NCI-H2081 (cell line): ENCODE measurements at places on chromosomes 3 and 15.

- no peak for DNase-seq
Measured at GRCh38 chr3:71753701-71754609, at the start of gene GPR27. GPR27 (plus strand) TSS chr3:71753855; CDS start chr3:71754050, 195 bp downstream.

- DNase-seq, result peak; percentile 29
Measured at GRCh38 chr3:189806171-189806951, 175.2 kb downstream of the TP63 start.

- DNase-seq, result no peak
Measured at GRCh38 chr3:156997351-156997750, 162.6 kb downstream of the CCNL1 start.

GRCh38 chr15:52115598-52116427 is 3.2 kb upstream of the BCL2L10 start:
- no peak for DNase-seq

- DNase-seq, result no peak
Measured at GRCh38 chr3:112048911-112049310, 14.4 kb downstream of the TMPRSS7 start.

- no peak for DNase-seq
Measured at GRCh38 chr3:4225005-4225471, 78.1 kb upstream of the SETMAR start.

GRCh38 chr15:99522288-99522687 is 43.5 kb upstream of the MEF2A start:
- DNase-seq, result no peak

DNA sequence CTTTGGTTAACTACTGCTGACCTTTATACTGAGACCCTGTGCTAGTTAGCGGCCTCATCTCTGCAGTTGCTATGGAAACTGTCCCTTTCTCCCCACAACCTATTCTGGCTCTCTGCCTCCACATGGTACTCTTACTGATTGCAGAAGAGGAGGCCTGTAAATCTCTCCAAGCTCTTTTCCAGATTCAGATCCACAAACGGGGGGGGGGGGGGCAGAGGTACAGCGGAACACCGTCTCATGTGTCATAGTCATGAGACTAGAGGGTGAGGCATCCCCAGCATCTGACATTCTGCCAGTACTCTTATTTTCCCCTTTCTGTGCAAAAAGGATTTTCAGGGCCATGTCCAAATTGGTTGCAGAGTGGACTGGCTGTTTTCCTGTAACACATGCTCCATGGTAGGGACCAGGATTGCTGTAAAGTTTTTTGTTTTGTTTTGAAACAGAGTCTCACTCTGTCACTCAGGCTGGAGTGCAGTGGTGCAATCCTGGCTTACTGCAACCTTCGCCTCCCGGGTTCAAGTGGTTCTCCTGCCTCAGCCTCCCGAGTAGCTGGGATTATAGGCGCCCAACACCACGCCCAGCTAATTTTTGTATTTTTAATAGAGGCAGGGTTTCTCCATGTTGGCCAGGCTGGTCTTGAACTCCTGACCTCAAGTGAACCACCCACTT is 8.3 kb upstream of the MAP1A start:
- DNase-seq, result no peak

- DNase-seq, result peak; percentile 74
Measured at GRCh38 chr15:55802600-55803376, 59.8 kb upstream of the PRTG start.

- DNase-seq, result no peak
Measured at GRCh38 chr3:7546253-7546652, 685.3 kb downstream of the GRM7 start.

DNA sequence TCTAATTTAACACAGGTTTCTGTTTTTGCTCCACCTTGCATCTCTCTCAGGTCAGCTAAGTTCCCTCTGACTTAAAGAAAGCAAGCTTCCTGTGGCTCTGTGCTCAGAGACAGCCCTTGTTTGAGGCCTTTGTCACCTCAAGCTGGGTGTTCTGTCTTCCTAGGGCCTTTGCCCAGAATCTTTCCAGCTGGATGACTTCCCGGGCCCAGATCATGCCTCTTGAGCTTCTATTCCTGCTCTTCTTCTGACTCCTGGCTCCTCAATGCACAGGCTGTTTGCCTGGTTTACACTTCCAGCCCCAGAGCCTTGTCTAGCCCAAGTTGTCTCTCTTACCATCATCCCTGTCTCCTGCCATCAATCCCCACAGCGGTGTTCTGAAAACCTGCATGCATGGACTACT is 300.6 kb downstream of the VPS13C start:
- no peak for DNase-seq

- no peak for DNase-seq
Measured at GRCh38 chr3:1903111-1903510, 195.6 kb upstream of the CNTN4 start.

GRCh38 chr3:42799376-42799775 is 4.9 kb downstream of the HIGD1A start:
- no peak for DNase-seq

DNA sequence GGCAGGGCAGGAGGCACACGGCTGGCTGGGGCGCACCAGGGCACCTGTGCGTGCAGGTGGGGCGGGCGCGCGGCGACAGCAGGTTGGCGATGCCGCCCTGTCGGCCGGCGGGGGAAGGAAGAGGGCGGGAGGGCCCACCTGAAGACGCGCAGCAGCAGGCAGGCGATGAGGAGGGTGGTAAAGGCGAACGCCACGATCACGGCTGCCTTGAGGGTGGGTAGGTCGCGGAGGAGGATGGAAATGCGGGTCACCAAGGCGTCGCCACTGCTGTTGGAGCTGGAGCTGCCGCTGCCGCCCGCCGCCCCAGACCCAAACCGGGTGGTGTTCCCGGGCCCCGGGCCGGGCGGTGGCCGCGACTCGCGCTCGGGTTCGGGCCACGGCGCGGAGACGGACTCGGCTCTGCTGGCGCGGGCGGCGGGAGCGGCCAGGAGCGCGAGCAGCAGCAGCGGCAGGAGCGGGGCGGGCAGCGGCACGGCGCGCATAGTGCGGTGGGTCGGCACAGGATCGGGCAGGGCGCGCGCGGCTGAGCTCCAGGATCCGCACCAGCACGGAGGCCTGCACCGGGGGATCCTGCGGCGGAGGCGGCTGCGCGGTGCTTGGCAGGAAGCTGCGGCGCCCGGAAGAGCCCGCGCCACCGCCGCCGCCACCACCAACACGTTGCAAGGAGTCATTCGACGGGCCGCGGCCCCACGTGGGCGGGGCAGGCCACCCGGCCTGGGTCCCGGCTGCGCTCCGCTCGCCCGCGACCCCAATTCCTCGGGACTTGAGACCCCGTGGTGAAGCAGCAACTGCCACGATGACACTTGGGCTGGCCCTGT is at the start of gene FAM174B:
Gene FAM174B, minus strand, starts transcription at position 598 of the 818 bp plus-strand sequence.
- peak; percentile 54 for DNase-seq

DNA sequence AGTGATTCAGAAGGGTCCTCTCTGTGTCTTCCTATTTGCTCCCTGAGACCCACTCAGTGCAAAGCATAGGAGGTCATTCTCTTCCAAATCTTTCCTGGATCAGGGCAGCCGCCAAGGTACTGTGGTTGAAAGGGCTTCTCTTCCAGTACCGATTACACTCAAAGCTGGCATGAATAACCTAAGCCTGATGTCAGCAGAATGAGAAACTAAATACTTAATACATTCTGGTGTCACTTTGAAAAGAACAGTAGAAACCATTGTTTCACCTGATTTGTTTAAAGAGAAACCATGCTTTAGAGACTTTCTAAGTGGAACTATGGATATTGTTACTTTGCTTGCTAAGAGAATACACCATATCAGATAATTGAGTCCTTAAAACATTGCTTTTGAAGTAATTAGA is 50.2 kb downstream of the PDHB start:
- no peak for DNase-seq

- DNase-seq, result no peak
Measured at GRCh38 chr3:66860771-66861170, 137.3 kb upstream of the KBTBD8 start.

- DNase-seq, result no peak
Measured at GRCh38 chr15:61344293-61344692, 115.2 kb upstream of the RORA start.

DNA sequence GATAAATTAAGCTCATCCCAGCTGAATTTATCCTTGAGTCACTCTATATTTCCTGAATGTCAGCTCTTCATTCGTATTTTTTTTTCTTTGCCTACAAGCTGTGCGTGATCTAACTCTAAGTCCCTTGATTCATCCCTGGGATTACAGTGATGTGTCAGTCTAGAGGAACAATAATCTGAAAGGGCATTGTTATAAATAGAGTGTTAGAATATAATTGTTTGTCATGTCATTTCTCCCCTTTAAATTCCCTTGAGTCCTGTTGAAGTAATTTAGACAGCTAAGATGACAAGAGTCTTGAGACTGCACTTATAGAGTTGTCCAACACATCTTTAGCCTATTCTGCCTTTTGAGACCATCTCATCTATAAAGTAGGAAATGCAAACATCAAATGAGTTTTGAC is 621.8 kb downstream of the ZIC1 start:
- DNase-seq, result no peak

GRCh38 chr3:143601723-143602484 is 246.4 kb downstream of the SLC9A9 start:
- no peak for DNase-seq

GRCh38 chr3:1092061-1092460 is 763 bp upstream of the CNTN6 start:
- DNase-seq, result no peak

- no peak for DNase-seq
Measured at GRCh38 chr15:91476861-91477260, 376.6 kb upstream of the SLCO3A1 start.

GRCh38 chr3:168186293-168186983 is 90.7 kb upstream of the GOLIM4 start:
- DNase-seq, result peak; percentile 2

GRCh38 chr3:29144807-29145206 is 136.1 kb upstream of the RBMS3 start:
- DNase-seq, result no peak

- no peak for DNase-seq
Measured at GRCh38 chr3:170942011-170942410, 33.6 kb upstream of the EIF5A2 start.

- DNase-seq, result no peak
Measured at GRCh38 chr15:28094732-28095521, 4.2 kb downstream of the OCA2 start.

- peak; percentile 57 for DNase-seq
Measured at GRCh38 chr3:99854756-99855298, 37.2 kb downstream of the CMSS1 start.

GRCh38 chr15:39936187-39936586 is 2.3 kb downstream of the EIF2AK4 start:
- DNase-seq, result no peak

GRCh38 chr3:151877269-151877668 is 3.8 kb downstream of the SUCNR1 start:
- DNase-seq, result no peak

GRCh38 chr3:129965937-129966336 is 8.6 kb upstream of the TRH start:
- no peak for DNase-seq

DNA sequence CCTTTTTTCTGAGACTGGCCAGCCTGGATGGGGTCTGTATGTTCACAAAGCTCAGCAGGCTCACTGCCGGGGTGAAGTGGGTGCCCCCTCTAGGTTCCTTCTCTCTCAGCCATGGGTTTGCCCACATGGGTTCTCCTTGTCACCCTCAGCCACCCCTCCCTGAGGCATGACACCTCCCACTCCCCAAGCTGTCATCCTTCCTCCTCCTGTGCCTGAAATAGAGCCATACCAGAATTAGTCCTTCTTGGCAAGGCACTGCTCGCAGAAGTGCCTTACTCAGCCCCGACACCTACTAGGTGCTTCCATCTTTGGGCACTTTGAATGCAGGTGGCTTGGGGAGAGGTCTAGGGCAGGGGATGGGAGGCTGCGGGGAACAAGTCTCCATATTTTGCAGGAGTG is 62.9 kb upstream of the SEC13 start:
- no peak for DNase-seq

DNA sequence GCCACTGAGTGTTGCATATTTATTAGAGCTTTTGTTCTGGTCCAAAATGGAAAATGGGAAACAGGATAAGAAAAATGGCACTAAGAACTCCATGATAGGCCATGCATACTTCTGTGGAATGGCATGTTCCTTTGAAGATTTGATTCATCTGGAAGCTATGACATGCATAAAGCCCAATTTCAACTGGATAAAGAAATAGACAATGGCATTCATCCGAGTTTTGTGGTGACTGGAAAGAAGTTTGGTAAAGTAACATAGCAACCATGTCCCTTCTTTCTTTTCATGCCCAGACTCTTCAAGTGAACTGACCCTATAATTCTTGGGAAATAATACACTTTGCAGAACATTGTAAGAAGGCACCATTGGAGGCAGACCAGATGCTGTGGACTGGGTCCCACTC is 368.4 kb upstream of the IL12A start:
- DNase-seq, result no peak

DNA sequence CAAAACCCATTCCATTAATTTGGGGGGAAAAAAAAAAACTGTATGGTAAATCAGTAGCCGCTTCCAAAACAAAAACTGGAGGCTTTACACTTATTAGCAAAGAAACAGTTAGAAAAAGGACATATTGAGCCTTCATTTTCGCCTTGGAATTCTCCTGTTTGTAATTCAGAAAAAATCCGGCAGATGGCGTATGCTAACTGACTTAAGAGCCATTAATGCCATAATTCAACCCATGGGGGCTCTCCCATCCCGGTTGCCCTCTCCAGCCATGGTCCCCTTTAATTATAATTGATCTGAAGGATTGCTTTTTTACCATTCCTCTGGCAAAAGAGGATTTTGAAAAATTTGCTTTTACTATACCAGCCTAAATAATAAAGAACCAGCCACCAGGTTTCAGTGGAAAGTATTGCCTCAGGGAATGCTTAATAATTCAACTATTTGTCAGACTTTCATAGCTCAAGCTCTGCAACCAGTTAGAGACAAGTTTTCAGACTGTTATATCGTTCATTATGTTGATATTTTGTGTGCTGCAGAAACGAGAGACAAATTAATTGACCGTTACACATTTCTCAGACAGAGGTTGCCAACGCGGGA is 9.4 kb upstream of the RPL24 start:
- no peak for DNase-seq

DNA sequence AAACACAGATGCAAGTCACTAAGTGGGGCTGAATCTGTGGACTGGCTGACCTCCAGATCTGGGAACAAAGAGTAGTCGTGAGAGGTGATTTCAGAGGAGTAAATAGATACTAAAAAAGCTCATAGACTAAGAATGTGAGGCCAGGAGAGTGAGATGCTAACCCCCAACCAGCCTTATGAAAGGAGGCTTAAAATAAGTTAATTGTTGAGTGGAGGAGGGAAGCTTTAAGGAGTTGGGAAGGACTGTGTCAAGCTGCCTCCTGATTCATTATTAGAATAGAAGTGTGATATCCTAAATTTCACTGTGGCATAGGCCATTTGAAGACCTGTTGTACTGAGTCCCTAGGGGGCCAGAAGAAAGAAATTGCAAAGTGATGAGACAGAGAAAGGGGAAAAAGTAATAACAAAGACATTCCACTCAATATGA is 107.6 kb downstream of the RBPMS2 start:
- no peak for DNase-seq

DNA sequence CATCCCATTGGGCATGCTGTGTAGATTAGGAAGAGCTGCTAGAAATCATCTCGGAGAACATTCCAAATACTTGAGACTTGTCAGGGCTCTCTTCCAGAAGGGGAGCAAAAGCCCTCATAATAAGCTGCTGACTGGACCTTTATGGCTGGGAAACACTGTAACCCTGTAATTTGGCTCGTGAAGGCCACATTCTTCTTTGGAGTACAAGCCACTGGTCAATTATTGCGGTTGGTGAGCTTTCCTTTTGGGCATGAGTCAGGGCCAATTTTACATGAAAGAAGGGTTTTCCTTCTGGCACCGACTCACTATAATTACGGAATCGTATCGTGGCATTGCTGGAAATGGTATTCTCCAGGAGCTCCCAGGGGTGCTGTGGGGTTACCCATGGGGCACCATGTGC is 434.5 kb upstream of the RGMA start:
- peak; percentile 6 for DNase-seq

- DNase-seq, result no peak
Measured at GRCh38 chr3:134605556-134605955, 45.3 kb downstream of the KY start.

- no peak for DNase-seq
Measured at GRCh38 chr3:132504375-132504933, 87.2 kb downstream of the DNAJC13 start.
